Inflammatory macrophage treated with lipopolysaccharide for 1 hour (primary cell): ENCODE measurements at places on chromosomes 7 and 10.

DNA sequence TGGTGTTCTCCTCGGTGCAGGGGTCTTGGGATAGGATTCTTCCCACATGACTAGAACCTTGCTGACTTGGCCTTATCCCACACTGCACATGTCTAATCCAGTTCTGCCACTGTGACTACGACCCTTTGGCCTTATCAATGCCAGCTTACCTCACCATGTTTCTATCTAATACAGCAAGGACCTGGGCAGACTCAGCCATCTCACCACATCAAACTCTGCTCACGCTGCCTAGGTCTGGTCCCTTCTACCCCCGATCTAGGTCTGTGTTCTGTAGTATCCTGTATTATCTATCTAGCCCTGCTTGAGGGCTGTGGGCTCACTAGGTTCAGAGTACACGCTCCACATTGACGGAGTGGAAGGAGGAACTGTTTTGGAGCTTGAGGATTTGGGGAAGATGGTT is 282.4 kb downstream of the HPSE2 start:
- no peak for DNase-seq

- no peak for DNase-seq
Measured at GRCh38 chr7:40945788-40946187, 757.1 kb downstream of the INHBA start.

- no peak for DNase-seq
Measured at GRCh38 chr7:36044101-36044892, 108.8 kb upstream of the EEPD1 start.

DNA sequence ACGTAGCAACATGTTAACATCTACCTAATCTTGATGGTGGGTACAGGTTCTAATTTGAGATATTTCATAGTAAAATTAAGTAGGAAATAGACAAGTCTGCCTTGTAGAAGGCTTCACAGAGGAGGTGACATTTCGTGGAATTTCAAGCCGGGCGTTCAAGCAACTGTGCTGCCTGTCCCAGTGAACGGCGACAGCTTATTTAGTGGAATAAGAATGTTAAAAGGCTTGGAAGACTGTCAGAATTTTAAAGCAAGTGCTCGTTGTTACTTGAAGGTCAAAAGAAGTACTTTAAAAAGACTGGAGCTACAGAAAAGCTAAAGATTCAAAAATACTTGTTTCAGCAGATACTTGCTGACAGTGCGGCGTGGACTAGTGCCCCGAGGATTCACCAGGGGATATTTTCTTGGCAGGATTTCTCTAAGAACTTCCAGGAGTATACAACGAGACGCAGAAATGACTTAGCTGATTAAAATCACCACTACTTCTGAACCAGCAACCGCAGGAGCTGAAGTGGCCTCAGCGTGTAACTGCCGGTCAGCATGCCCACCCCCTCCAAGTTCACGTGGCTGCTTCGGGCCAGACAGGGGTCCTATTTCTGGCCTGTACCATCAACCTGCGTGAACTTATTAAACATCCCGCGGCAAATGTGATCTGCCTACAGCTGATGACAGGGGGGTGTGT is 46.5 kb downstream of the CTBP2 start:
- no peak for DNase-seq

DNA sequence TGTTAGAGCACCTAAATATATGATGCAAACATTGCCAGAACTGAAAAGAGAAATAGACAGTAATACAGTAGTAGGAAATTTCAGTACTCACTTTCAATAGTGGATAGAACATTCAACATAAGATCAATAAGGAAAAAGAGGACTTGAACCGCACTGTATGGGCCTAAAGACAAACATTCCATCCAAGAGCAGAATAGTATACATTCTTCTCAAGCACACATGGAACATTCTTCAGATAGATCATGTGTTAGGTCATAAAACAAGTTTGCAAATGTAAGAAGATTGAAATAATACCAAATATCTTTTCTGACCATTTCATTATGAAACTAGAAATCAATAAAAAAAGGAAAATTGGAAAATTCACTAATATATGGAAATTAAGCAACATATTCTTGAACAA is 185.4 kb upstream of the FOXP2 start:
- no peak for DNase-seq

GRCh38 chr10:122674781-122675180 is 24.9 kb downstream of the C10orf120 start:
- no peak for DNase-seq
